ENCODE measurements at places on chromosomes 4 and X.

DNA sequence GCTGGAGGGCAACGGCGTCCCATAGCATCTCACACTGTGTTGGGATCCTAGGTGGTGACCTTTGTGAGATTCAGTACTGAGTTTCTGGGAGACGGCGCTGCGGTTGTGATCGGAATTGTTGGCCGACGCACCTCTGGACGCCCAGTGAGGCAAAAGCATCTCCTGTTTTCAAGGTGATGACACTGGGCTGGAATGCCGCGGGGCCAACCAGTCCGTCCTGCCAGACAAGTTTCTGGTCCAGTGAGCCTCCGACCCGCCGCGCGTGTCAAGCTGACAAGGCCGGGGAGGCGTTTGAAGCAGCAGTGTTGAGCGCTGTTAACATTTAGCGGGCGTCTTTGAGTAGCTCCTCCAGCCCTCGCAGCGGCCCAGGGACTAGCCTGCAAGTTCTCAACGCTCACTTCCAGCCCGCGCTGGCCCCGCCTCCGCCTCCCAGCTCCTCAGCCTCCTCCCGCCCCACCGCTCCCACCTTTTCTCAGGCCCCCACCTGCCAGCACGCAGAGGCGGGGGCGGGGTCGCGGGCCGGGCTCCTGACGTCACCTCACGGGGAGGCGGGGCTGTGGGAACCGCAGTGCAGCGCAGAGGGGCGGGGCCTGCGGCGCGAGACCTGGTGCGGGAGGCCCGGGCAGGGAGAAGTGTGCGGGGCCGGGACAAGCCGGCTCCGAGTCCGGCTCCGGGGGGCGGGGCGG is 482 bp upstream of the CDS1 start:
- DNase-seq, result peak; percentile 15

DNA sequence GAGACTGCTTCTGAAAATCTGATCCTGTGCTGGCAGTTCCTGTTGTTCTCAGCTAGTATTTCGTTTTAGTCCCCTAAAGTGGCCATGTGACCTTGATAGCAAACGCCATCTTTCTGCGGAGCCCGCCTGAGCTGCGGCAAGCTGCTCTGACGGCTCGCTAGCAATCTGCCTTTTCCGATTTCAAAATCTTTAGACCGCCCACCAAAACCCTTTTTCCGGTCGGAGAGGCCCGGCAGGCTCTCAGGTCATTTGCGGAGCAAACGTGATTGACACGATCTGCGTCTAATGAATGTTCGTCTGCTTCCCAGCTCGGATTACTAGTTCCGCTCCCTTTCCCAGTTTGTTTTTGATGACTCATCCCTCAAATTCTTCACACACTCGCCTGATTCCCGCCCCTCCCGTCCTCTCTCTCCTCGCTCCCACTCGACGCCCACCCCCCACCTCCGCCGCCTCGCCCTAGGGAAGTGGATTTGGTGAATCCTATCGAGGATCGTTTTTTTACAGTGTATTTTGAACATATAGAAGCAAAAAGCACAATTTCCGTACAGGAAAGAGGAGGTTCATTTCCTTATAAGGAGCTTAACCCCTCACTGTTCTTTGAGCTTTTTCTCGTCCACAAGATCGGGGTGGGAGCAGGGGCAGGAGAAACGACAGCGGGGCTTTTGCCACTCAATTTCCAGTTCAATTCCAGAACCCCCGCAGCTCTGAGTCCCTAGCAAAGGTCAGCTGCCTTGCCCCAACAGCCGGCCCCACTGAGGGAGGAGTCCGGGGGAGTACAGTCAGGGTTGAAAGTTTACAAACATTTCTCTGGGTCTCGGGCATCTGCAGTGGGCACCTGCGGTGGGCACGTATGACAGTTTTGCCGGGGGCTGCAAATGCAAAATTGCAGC is 37.5 kb downstream of the NLGN3 start:
- DNase-seq, result peak; percentile 93

GRCh38 chr4:94680176-94680862 is 77.4 kb upstream of the BMPR1B start:
- no peak for DNase-seq

DNA sequence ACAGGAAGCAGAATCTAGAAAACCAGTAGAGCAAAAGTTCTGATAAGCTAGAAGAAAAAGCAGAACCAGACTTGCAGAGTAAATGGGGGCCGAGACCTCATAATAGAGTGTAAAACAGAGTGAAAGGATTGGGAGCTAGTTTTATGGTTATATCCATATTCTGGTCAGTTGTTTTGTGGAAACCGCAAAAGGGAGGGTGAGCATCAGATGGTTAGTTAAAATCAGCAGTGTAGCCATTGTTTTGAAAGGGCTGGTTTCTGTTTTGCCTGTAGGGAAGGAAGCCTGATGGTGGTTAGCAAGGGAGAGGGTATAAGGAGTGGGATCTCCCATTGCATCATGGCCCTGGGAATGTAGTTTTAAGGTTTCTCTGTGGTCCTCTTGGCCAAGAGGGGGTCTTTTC is 17.2 kb upstream of the CCNI start:
- DNase-seq, result peak; percentile 20

DNA sequence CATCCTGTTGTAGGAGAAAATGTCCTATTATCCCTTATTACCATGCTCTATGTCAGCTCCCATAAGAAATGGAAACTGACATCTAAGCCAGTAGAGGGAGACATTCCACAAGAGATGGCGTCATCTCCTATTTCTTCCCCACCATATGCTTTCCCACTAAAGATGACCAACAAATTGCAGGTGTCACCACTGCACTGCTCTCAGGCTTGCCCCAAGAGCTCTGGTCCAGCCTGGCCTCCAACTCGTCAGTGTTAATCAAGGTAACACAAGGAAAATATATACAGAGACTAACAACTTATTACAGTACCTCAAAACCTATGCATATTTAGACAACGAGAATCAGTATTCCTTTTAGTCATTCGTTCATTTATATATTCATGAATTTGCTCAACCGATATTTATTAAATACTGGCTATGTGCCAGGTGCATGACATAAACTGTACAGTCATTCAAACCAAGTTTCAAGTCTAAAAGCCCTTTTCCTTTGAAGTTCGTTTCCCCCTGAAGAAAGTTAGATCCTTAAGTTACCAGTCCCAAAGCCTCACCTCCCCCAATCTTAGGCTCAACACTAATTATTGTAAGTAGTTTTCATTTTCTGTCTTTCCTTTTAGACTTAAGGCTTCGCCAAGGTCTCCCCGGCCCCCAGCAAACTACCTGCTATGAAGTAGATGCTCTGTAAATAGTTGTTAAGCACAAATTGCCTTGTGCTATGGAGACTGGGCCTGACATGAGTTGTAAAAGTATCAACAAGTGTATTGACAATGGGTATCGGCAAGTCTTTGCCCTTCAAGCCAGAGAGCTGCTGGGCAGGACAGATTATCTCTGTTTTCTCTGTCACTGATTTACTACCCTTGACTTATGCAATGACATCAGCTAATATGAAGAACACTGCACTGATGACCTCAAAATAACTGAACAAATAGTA is 3.1 kb upstream of the FGB start:
- peak; percentile 40 for DNase-seq

GRCh38 chrX:24399550-24399949 is 39.1 kb downstream of the SUPT20HL1 start:
- DNase-seq, result no peak

- DNase-seq, result no peak
Measured at GRCh38 chr4:182000077-182000476, 243.1 kb upstream of the TENM3 start.

All from stromal cell of bone marrow (primary cell).